ENCODE measurements at places on chromosomes 12 and 14. TPM values are rescaled to one million over a fixed set of nuclear protein-coding genes. Genes with fewer than 3 reads are reported as not detected.

DNA sequence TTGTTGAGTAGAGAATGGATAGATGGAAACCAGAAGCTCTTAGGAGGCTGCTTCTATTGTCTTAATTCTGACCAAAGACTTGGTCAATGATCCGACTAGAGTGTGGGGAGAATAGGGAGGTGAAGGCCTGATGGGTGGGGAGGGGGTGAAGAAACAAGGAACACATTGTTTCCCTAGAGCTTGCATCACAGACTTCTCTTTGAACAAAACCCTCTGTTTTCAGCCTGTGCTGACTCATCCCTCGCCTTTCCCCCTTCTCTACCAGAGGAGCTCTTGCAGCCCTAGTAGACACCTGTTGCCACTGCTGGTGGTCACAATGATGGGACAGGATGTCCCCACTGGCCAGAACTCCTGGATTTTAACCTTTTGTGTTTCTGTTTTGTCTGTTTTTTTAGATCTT is 46.8 kb upstream of the CISTR start:
- H3K27me3 ChIP-seq, result no peaks in the 10 kb centered on the region
- no peak overlapping the region for H3K4me3 ChIP-seq

GRCh38 chr12:22615963-22616501 is 8.9 kb upstream of the ETNK1 start:
- no peak for DNase-seq
- H3K36me3 ChIP-seq, result no peaks in the 10 kb centered on the region
- H3K4me3 ChIP-seq, result no peak overlapping the region
- H3K27me3 ChIP-seq, result no peaks in the 10 kb centered on the region

- peaks cover 98% of the 10 kb centered on the region for H3K36me3 ChIP-seq
- peak; percentile 76 for DNase-seq
- peaks cover 30% of the 10 kb centered on the region for H3K4me1 ChIP-seq
- no peaks in the 10 kb centered on the region for H3K27me3 ChIP-seq
- H3K27ac ChIP-seq, result peak overlapping the region; percentile 45
Observed at GRCh38 chr14:94050231-94050880, 24.2 kb downstream of the OTUB2 start.

GRCh38 chr14:65920996-65921395 is 508.5 kb downstream of the FUT8 start:
- H3K4me3 ChIP-seq, result no peak overlapping the region
- no peak for DNase-seq
- H3K4me1 ChIP-seq, result no peaks in the 10 kb centered on the region
- no peaks in the 10 kb centered on the region for H3K36me3 ChIP-seq
- no peaks in the 10 kb centered on the region for H3K27me3 ChIP-seq

DNA sequence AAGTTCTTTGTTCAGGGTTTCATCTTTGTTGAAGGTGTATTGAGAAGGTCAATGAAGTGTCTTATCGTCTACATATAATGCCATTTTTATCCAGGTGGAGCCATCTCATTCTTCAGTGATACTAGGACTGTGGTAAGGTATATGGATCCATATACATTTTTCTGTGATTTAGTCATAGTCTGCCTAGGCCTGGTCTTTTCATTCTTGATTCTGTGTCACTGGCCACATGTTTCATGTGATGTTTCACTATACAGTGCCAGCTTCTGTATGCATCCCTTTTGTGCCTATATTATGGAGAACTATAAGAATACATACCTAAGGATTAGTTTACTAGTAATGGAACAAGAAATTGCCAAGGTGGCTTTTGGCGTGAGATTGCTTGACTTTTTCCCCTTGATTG is 40.5 kb downstream of the VEZT start:
- H3K4me3 ChIP-seq, result no peak overlapping the region
- H3K4me1 ChIP-seq, result no peaks in the 10 kb centered on the region
- no peak for DNase-seq

- H3K27me3 ChIP-seq, result no peaks in the 10 kb centered on the region
- no peak overlapping the region for H3K4me3 ChIP-seq
- H3K4me1 ChIP-seq, result peaks cover 53% of the 10 kb centered on the region
- H3K36me3 ChIP-seq, result no peaks in the 10 kb centered on the region
- DNase-seq, result no peak
Observed at GRCh38 chr14:68625366-68626090, 167.3 kb downstream of the ZFP36L1 start.

GRCh38 chr12:69708649-69709048 is 9.5 kb upstream of the BEST3 start:
- no peaks in the 10 kb centered on the region for H3K36me3 ChIP-seq
- no peak overlapping the region for H3K4me3 ChIP-seq
- DNase-seq, result no peak
- H3K27me3 ChIP-seq, result no peaks in the 10 kb centered on the region
- H3K4me1 ChIP-seq, result no peaks in the 10 kb centered on the region

- no peak overlapping the region for H3K4me3 ChIP-seq
- no peaks in the 10 kb centered on the region for H3K36me3 ChIP-seq
- H3K4me1 ChIP-seq, result no peaks in the 10 kb centered on the region
- no peak for DNase-seq
- H3K27me3 ChIP-seq, result no peaks in the 10 kb centered on the region
- no peak overlapping the region for H3K27ac ChIP-seq
Observed at GRCh38 chr14:106185837-106186233, 659.5 kb downstream of the TMEM121 start.

GRCh38 chr12:115341442-115341841 is 657.5 kb upstream of the TBX3 start:
- no peak overlapping the region for H3K4me3 ChIP-seq
- H3K27ac ChIP-seq, result peak overlapping the region; percentile 62
- H3K36me3 ChIP-seq, result no peaks in the 10 kb centered on the region
- peak; percentile 95 for DNase-seq
- H3K4me1 ChIP-seq, result peaks cover 19% of the 10 kb centered on the region
- no peaks in the 10 kb centered on the region for H3K27me3 ChIP-seq

- peak overlapping the region; percentile 25 for H3K27ac ChIP-seq
- no peaks in the 10 kb centered on the region for H3K27me3 ChIP-seq
- H3K4me1 ChIP-seq, result peaks cover 11% of the 10 kb centered on the region
Observed at GRCh38 chr14:105220699-105221597, 27.4 kb upstream of the BTBD6 start.

DNA sequence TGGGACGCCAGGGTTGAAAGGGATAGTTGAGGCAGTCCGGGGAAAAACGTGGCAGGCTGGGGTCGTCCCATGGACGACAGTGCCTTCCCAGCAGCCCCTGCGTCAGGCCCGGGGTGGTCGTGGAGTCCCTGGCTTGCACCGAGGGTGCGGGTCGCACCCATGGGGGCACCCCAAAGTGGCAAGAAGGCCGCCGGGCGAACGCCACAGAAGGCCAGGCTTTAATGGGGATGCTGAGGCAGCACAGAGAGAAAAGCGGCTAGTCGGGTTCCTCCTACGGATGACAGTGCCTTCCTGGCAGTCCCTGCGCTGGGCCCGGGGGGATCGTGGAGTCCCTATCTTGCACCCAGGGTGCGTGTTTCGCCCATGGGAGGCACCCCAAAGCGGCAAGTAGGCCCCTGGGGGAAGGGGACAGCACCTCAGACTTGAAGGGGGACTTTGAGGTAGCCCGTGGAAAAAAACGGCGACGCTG is 158.6 kb upstream of the ALG10B start:
- H3K27ac ChIP-seq, result no peak overlapping the region
- no peaks in the 10 kb centered on the region for H3K4me1 ChIP-seq
- no peaks in the 10 kb centered on the region for H3K27me3 ChIP-seq
- DNase-seq, result no peak

DNA sequence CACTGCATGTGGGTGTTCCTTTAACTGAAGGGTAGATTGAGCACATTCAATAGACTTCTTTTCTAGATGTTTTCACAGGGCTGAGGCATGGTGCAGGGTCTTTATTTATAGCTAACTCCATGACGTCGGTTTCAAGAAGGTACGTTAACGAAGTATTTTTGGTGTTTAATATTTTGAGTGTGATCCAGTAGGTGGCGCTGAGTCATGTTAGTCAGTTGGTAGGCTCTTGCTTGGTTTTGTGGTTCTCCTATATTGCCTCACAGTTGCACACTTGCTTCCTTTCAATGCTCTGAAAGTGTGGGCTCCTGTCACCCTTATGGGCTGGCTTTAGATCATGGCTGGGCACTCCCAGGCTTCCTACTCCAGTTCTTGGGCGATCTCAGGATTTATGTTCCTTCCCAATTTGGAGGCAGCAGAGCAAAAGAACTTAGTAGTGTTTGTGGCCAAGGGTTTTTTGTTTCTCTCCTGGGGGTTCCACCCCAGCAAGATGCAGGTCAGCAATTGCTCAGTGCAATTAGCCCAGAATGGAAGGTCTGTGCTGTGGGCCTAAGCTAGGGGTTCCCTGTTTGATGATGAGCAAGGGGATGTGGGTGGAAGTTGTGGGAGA is 471.6 kb upstream of the FOXG1 start:
- no peak for DNase-seq
- H3K36me3 ChIP-seq, result no peaks in the 10 kb centered on the region
- H3K27me3 ChIP-seq, result no peaks in the 10 kb centered on the region
- H3K4me1 ChIP-seq, result no peaks in the 10 kb centered on the region
- no peak overlapping the region for H3K4me3 ChIP-seq

DNA sequence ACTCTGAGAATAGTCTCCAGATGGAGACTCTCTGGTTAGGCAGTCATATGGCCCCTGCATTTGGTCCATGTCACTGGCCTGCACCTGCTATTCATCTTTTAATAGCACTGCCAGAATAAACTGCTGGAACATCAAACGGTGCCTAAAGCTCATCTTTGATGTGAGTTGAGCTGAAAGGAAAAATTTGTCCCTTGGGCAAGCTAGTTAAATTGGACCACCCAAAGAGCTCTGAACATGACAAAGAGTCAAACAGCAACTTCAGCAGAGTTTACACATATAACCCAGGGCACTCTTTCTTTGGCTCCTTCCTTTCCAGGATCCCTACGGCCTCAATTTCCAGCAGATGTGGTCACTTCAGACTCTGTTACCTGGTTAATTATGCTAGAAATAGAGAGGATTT is 269.9 kb downstream of the RPL10L start:
- no peak overlapping the region for H3K4me3 ChIP-seq
- no peak overlapping the region for H3K27ac ChIP-seq
- H3K36me3 ChIP-seq, result no peaks in the 10 kb centered on the region
- DNase-seq, result no peak
- H3K4me1 ChIP-seq, result no peaks in the 10 kb centered on the region

DNA sequence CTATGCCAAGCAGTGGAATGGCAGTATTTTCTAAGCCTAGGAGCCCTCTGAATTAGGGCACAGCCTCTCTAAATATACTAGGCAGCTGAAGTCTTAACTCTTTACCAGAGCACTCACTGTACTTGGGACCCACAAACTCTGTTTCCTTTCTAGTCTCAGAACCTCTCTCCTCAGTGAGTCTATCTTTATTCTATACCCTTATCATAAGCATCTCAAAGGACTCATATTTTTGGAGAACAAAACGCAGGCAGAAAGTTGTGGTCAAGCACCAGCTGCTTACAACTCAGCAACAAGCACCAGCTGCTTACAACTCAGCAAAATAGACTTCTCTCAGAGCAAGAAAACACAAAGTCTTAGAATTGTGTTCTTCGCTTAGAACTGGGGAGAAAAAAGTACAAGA is 993 bp downstream of the CCDC196 start:
- H3K27ac ChIP-seq, result no peak overlapping the region
- H3K36me3 ChIP-seq, result no peaks in the 10 kb centered on the region
- DNase-seq, result no peak
- H3K4me1 ChIP-seq, result no peaks in the 10 kb centered on the region

DNA sequence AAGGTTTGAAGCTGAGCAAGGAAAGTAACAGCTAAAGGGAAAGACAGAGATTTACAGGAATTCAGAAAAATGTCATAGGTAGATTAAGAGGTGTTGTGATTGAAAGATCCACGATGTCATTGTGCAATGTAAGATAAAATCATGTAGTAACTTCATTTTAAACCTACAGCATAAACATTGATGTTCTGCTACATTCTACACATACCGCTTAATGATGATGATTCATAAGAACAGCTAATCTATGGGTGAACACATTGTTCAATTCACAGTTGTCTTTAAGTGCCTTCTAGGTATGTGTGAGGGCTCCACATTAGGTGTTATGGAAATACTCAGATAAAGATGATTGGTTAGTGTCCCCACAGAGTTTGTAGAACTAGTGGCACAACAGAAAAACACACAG is 170.9 kb downstream of the GRIP1 start:
- H3K27me3 ChIP-seq, result no peaks in the 10 kb centered on the region
- DNase-seq, result no peak
- no peaks in the 10 kb centered on the region for H3K4me1 ChIP-seq
- H3K27ac ChIP-seq, result no peak overlapping the region
- no peak overlapping the region for H3K4me3 ChIP-seq
- no peaks in the 10 kb centered on the region for H3K36me3 ChIP-seq

GRCh38 chr14:100199240-100199860 is 39.6 kb upstream of the YY1 start:
- no peaks in the 10 kb centered on the region for H3K27me3 ChIP-seq
- no peaks in the 10 kb centered on the region for H3K4me1 ChIP-seq
- H3K4me3 ChIP-seq, result no peak overlapping the region
- DNase-seq, result no peak
- no peaks in the 10 kb centered on the region for H3K36me3 ChIP-seq
- no peak overlapping the region for H3K27ac ChIP-seq

DNA sequence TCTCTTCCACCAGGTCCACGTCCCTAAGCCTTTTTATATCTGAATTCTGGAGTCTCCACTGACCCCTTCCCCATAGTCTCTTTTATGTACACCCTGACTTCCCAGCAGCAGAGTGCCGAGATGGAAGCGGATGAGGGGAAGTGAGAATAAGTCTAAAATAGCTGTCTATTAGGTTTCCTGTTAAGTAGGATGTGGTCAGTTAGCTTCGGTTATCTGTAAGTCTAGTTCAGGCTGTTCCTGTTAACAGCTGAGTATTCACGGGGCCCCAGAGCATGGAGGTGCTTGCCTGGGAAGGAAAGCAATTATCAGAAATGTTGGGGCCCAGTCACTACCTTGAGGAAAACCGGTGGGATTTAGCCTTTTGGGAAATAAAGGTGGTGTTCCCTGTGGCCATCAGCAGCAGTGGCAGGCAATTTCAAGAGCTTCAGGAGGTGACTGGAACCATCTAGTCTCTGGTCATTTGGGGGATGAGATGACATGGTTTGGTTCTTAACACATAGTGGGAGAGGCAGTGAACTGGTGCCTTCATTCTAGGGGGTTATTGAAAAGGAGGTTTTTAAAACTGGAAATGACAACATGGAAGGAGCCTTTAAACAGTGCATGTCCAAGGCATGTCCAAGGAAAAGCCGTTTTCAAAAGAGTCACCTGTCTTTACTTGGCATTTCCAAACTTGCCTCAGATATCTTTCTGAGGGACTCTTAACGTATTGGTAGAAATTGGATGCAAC is 21.8 kb downstream of the CHST11 start:
- H3K4me1 ChIP-seq, result no peaks in the 10 kb centered on the region
- H3K27me3 ChIP-seq, result no peaks in the 10 kb centered on the region
- DNase-seq, result no peak

- peak within 1 kb of the TSS; percentile 77 for H3K27ac ChIP-seq
- peak within 1 kb of the TSS; percentile 82 for H3K4me3 ChIP-seq
- H3K36me3 ChIP-seq, result no peaks in the 10 kb centered on the region
- no peaks in the 10 kb centered on the region for H3K27me3 ChIP-seq
- peaks cover 35% of the 10 kb centered on the region for H3K4me1 ChIP-seq
- DNase-seq, result no peak
Observed at GRCh38 chr12:42589465-42590329, at the start of gene PRICKLE1. TSS of gene PRICKLE1 (minus strand) at chr12:42589746. CDS start at chr12:42472516, 117,230 bp downstream.

- DNase-seq, result no peak
- no peaks in the 10 kb centered on the region for H3K36me3 ChIP-seq
- no peaks in the 10 kb centered on the region for H3K27me3 ChIP-seq
- no peak overlapping the region for H3K4me3 ChIP-seq
- H3K4me1 ChIP-seq, result no peaks in the 10 kb centered on the region
Observed at GRCh38 chr12:106197906-106198623, 49.8 kb downstream of the CKAP4 start.

The KRT79 gene
- not detected for total RNA-seq

The CMA1 gene
- total RNA-seq, result not detected

The NOVA1 gene
- 0.93 TPM for total RNA-seq

The APEX1 gene
- total RNA-seq, result 97.6 TPM

The SPIC gene
- total RNA-seq, result not detected

The CABP1 gene
- 0.71 TPM for total RNA-seq

The CD69 gene
- total RNA-seq, result 2.6 TPM

The ARL1 gene
- 74.2 TPM for total RNA-seq

The IPO4 gene
- 12.1 TPM for total RNA-seq

The SRRM4 gene
- total RNA-seq, result not detected

The KCNMB4 gene
- total RNA-seq, result 3.2 TPM
